ENCODE measurements at places on chromosomes 16 and 17.

DNA sequence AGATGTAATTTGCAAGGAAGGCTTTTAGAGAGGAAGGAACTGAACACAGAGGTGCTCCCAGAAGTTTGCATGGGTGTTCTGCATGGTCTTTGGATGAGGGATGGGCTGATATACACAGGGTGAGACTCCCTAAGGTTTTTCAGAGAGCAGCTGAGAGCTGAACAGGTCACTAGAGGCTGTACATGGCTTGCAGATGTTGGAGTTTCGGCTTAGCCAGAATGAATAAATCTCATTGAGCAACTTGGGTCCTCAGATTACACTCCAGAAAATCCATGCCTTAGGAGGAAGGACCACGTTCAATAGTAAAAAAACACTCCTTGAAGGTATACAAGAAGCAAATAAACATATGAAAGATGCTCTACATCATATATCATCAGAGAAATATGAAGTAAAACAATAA, 7.5 kb upstream of the ITGB3 start:
- H3K27ac ChIP-seq, result no peak overlapping the region
- H3K4me3 ChIP-seq, result no peak overlapping the region
- H3K4me1 ChIP-seq, result peaks cover under 1% of the 10 kb centered on the region
- H3K36me3 ChIP-seq, result no peaks in the 10 kb centered on the region
- DNase-seq, result no peak

DNA sequence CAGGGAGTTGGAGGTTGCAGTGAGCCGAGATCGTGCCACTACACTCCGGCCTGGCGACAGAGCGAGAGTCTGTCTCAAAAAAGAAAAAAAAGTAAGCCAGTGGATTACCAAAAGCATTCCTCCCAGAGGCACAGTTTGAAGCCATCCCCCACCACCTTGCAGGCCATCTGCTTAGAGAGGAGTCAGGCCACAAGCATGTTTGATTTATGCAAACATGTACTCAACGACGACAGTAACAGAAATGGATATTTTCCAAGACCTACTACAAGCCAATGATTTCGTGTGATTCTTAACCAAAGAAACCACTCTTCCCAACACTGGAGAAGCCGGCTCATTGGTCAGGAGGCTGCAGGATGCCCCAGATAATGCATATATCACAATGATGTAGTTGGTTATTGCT, 34.8 kb downstream of the MYH13 start:
- H3K36me3 ChIP-seq, result no peaks in the 10 kb centered on the region
- no peaks in the 10 kb centered on the region for H3K4me1 ChIP-seq
- no peak overlapping the region for H3K27ac ChIP-seq
- no peaks in the 10 kb centered on the region for H3K27me3 ChIP-seq
- DNase-seq, result no peak
- no peak overlapping the region for H3K4me3 ChIP-seq

DNA sequence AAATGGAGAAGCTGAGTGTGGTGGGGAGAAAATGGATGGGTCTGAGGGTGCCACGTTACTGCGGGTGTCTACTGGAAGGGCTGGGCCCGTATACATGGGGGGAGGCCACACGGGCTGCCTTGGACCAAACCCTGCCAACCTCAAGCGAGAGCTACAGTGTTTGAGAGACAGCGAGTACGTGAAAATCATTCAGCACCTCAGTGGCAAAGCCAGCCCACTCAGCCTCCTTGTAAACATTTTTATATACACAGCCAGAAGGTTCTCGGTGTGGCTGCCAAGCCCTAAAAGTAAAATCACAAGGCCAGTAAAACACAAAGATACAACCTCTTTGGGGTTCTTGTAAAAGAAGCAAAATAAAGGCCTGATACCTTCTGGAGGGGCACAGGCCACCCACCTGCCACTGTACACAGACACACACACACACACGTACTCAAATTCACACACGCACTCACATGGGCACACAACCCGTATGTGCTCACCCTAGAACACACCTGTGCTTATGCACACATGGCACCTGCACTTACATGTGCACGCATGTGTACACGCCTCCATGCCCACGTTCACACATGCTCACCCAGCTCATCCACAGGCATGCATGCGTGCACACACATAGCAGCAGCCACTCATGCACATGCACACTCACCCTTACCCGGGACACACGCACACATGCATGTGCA, 102.8 kb downstream of the GSG1L start:
- no peak overlapping the region for H3K4me3 ChIP-seq
- H3K4me1 ChIP-seq, result no peaks in the 10 kb centered on the region
- DNase-seq, result no peak
- no peaks in the 10 kb centered on the region for H3K27me3 ChIP-seq
- H3K27ac ChIP-seq, result no peak overlapping the region
- H3K36me3 ChIP-seq, result no peaks in the 10 kb centered on the region

DNA sequence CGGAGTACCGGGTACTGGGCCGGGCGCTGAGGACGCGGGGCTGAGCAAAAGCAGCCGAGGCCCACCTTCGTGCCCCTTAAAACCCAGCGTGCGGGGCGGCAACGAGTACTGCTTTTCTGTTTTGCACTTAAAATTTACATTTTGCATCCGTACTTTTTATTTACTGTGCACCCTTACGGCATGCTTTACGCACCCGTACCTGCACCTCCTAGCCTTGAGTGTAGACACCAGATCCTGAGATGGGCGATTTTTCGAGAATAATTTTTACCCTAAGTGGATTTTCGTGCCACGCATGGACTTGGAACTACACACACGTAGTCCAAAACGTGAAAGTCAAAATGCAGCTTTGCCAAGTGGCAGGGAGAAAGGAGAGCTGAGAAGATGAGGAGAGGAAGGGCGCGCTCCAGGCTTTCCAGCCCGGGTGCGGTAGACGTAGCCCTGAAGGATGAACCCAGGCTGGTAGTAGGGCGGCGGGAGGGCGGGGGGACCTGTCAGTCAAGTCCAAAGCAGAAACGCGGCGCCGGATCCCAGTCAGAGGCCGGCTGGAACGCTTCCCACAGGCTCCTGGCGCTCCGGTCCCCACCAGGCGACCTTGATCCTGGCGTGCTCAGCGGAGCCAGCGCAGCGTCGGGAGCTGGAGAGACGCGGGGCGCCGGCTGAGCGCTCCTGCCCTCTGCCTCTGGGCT, 1.2 kb upstream of the CBLN1 start:
- H3K4me3 ChIP-seq, result no peak overlapping the region
- H3K27me3 ChIP-seq, result no peaks in the 10 kb centered on the region
- H3K4me1 ChIP-seq, result peaks cover 3% of the 10 kb centered on the region
- no peaks in the 10 kb centered on the region for H3K36me3 ChIP-seq

DNA sequence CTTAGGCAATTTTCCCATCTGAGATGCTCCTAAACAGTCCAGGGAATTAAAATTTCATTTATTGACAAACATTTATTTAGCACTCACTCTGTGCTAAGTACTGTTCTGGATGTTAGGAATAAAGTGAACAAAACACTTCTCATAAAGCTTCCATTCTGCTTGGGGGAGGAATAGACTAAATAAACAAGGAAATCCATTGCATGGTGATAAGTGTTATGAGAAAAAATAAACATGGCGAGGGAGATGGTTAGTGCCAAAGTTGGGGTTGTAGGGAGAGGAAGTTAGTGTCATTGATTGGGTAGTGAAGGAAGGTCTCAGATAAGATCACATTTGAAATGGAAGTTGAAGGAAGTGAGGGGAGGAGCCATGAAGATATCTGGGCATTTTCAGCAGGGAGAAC, 72.2 kb upstream of the CES5A start:
- no peaks in the 10 kb centered on the region for H3K36me3 ChIP-seq
- H3K27me3 ChIP-seq, result no peaks in the 10 kb centered on the region
- DNase-seq, result no peak

All from tibial nerve (tissue), 4 donors.